ENCODE measurements at places on chromosomes 6 and 20.

DNA sequence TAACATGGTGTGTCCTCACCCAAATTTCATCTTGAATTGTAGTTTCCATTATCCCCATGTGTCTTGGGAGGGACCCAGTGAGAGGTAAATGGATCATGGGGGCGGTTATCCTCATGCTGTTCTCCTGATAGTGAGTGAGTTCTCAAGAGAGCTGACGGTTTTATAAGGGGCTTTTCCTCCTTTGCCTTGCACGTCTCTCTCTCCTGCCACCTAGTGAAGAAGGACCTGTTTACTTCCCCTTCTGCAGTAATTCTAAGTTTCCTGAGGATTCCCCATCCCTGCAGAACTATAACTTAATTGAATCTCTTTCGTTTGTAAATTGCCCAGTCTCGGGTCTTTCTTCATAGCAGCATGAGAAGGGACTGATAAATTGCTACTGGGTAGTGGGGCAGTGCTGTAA, 789.3 kb downstream of the FRK start:
- DNase-seq, result no peak

DNA sequence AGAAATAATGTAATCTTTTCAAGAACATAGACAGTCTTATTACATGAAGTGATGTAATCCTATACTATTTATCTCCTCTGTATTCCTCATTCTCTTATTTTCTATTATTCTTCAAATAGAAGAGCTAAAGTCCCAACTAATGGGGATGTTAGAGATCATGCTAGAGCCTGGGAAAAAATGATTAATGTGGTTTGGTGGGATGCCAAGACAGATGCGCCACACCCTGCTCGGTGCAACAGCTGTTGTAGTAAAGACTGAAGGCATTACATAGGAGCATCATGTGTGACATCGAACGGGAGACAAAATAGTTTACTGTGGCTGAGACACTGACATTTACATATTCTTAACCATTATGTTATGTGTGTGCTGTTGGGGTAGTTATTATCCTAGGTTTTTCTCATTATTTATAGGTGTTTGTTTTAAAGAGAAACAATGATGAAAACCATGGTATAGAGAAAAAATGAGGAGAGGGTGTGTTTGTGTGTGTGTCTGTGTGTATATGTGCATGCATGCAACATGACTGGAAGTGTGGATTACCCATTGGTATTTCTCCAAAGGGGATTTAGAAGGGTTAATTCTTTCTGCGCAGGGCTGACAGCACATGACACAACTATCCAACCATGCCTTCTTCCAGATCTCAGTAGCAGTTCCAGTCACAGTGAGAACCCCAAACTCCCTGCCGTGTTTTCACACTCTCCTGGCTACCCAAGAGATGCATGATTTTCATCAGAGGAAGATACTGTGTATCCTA, 155.3 kb downstream of the EYA4 start:
- no peak for DNase-seq

DNA sequence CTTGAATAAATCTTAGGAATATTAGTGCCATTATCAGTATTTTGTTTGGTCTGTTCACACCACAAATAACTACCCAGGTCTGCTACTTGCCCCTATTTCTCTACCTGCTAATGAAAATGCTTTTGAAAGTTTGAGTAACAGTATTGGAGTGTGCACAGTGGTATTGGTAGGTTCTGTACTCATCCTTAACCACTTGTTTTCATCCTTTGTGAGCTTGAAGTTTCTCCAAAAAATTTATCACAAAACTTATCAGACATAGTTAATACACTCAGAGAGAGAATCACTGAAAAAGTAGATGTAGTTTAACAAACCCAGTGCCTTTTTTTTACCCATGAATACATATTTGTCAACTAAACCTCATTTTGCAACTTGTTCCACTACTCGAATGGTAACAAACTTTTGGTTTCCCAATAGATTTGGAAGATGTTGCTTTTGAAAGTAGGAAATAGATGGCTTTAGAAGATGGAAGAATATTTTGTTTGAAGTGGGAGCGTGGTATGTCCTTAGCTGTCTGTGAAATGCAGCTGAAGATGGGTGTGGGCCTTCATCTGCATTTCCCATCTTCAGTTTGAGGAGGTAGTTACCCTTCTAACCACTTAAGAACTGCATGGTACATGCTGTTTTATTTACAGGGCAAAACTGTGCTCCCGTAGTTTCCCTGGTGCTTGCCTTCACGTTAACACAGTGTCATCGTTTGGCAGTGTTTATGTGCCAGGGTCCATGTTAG, 9.0 kb downstream of the PTPN1 start:
- peak; percentile 19 for DNase-seq

- no peak for DNase-seq
Measured at GRCh38 chr6:108588586-108588985, 27.9 kb downstream of the FOXO3 start.

DNA sequence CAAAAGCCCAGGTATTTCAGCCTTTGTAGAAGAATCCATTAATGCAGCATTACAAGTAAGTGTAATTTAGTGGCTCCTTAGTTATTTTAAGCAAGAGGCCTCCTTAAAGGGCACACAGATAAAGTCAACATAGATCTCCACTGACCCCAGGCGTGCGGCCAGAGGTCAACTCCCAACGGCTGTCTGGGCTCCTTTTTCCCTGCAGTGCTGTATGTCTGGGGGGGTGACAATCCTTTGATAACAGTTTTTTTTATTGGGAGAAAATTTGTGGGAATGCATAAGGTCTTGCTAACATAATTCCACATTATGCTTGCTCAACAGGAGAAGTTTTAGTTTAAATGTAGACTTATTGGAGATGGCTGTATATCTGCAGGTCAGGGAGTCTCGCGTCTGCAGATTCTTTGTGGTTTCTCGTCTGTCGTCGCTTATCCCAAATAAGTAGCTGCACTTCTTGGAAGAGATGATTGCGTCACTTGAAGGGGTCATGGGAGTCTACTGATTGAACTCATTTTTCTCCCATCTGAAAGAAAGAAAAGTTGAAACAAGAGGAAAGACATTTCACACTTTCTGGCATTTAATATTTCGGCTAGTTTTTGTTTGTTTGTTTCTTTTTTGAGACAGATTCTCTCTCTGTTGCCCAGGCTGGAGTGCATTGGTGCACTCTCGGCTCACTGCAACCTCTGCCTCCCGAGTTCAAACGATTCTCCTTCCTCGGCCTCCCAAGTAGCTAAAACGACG, 151.7 kb upstream of the AKAP12 start:
- no peak for DNase-seq

DNA sequence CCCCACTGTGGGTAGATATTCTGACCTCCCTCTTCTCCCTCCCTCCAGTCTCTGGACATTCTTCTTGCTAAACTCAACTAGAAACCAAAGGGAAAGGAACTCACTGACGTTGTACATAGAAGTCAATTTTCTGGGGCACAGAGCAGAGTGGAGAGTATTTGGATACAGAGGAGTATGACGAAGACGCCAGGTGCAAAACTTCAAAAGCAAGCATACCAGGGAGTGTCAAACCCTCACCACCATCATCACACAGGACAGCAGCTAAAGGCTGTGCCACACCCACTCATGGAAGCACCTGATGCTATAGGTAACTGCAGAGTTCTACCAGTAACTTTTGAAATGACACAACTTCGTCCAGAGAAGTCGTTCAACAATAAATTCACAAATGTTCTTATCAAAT, 64.8 kb downstream of the FYN start:
- DNase-seq, result no peak

- DNase-seq, result no peak
Measured at GRCh38 chr20:56285496-56285895, 37.0 kb downstream of the MC3R start.

- no peak for DNase-seq
Measured at GRCh38 chr6:162615016-162615705, 112.4 kb downstream of the PRKN start.

GRCh38 chr20:54208548-54209176, 775 bp downstream of the PFDN4 start:
- no peak for DNase-seq

- DNase-seq, result no peak
Measured at GRCh38 chr6:123788319-123788718, 15.3 kb upstream of the NKAIN2 start.

- DNase-seq, result no peak
Measured at GRCh38 chr20:62142252-62143080, 728 bp downstream of the PSMA7 start.

DNA sequence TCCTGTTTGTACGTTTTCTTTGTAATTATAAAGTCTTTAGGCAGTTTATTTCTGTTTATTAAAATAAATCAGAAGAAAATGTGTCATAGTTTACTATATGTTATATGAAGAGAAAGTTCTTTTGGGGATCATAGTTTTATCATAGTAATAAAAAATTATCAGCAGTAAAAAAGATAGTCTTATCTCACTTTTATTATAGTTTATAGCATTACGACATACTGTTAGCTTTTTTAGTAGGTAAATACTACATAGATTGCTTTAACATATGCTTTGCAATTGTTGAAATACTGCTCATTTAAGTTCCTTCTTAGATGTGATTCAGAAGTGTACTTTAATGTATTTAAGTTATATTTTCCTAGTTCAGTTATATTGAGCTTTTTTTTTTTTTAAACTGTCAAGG, 13.9 kb downstream of the QKI start:
- DNase-seq, result no peak

GRCh38 chr20:34618676-34619075, 58.2 kb downstream of the PIGU start:
- no peak for DNase-seq

DNA sequence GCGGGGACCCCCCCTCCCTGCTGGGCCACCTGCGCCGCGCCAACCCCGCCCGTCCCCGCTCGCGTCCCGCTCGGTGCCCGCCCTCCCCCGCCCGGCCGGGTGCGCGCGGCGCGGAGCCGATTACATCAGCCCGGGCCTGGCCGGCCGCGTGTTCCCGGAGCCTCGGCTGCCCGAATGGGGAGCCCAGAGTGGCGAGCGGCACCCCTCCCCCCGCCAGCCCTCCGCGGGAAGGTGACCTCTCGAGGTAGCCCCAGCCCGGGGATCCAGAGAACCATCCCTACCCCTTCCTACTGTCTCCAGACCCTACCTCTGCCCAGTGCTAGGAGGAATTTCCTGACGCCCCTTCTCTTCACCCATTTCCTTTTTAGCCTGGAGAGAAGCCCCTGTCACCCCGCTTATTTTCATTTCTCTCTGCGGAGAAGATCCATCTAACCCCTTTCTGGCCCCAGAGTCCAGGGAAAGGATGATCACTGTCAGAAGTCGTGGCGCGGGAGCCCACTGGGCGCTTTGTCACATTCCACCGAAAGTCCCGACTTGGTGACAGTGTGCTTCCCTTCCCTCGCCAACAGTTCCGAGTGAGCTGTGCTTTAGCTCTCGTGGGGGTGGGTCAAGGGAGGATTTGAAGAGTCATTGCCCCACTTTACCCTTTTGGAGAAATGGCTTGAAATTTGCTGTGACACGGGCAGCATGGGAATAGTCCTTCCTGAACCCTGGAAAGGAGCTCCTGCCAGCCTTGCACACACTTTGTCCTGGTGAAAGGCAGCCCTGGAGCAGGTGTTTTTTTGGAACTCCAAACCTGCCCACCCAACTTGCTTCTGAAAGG, 2.1 kb downstream of the VEGFA start:
- DNase-seq, result peak; percentile 9

GRCh38 chr6:111989743-111990142, 64.2 kb upstream of the CCN6 start:
- DNase-seq, result no peak

DNA sequence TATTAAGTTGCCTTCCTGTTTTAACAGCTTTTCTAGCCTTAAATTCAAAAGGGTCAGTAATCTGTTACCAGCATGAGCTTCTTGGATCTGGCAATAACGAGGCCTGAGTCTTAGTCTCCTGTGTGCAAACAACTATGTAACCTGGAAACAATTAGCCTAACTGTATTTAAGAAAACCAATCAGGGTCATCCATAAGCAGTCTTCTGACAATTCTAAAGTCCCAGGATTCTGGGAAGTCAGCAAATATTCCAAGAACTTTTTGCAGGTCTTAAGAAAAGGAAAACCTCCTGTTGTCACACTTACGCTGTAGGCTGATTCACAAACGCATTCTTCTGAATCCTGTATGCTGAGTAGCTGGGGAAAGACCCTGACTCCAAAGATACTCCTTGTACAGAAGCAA, 90.4 kb downstream of the COL12A1 start:
- no peak for DNase-seq

DNA sequence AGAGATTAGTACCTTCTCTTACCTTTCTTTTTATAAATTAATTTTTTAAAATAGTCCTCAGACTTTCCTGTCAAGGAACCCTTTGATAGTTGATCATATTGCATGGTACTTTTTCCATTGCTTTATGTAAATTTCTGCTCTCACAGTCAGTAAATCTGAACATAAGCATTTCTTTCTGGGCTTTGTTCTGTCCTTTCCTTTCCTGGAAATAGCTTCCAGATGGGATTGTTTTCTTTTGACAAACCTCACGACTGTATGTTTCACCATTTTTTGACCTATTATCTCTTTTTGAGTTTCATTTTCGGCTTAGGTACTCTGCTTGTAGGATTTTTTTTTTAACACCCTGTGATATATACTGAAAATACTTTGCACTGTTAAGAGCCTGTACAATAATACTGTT, 32.6 kb downstream of the UTRN start:
- no peak for DNase-seq

DNA sequence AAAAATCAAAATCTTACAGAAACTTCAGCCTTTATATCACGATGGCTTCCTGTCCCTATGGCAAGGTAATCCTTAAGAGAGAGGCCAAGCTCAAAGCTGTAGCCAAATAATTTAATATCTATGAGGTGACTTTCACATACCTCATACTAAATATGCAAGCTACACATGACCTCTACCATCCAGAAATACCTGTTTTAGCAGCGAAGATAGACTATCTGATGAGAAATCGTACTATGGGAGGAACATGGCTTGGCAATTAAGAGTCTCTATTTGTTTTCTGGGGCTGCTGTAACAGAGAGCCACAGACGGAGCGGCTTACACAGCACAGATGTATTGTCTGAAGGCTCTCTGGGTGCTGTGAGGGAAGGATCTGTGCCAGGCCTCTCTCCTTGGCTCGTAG, 31.0 kb upstream of the SALL4 start:
- DNase-seq, result no peak

GRCh38 chr6:57254055-57254717, 32.1 kb upstream of the RAB23 start:
- no peak for DNase-seq

DNA sequence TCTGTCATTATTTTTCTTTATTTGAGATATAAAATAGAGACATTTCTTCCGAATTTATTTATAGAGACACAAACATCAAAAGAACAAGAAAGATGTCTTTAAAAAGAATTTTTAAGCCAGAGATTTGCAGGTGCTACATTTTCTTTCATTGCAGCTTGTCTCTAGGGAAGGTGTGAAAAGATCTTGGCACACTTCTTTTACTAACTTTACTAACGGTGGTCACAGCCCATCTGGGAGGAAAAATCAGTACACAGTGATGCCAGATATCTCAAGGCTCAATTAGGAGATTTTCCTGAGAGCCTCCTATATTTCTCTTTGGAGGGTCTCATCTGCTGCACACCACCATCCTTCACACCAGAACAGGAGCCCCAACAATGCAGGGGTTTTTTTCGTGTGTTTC, 29.5 kb downstream of the ABRACL start:
- no peak for DNase-seq

- DNase-seq, result no peak
Measured at GRCh38 chr6:134111062-134111677, 58.7 kb upstream of the SLC2A12 start.

Data from activated CD4-positive, alpha-beta T cell treated with anti-CD3 and anti-CD28 coated beads, Interleukin-2, amount 50 U/mL, for 24 hours (primary cell).